ENCODE measurements at places on chromosomes 2 and 18.

- no peak for DNase-seq
These were observed 689.6 kb upstream of the HS6ST1 start for GRCh38 chr2:129008055-129008880.

GRCh38 chr2:199455545-199456382 is 2.0 kb downstream of the SATB2 start:
- DNase-seq, result peak; percentile 78

- no peak for DNase-seq
These were observed 3.5 kb downstream of the BIN1 start for GRCh38 chr2:127103243-127104165.

DNA sequence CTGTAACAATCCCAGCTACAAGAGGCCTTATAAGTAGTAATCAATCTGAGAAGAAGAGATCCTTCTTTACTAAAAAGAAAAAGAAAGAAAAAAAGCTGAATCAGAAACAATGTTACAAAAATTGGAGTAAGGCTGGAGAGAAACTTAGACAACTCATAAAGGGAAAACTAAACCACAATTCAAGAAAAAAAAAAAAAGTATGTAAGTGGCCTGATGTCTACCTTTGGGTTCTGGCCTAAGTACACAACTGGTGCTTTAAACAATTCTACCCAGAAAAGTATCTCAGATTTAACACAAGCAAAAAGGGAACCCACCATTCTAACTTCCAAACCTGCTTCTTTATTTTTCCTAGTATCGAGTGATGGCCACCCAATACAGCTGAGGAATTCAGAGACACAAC is 45.3 kb downstream of the ZNF521 start:
- no peak for DNase-seq

All from Karpas-422 (cell line).